ENCODE measurements at places on chromosomes 11 and 22. TPM values are rescaled to one million over a fixed set of nuclear protein-coding genes. Genes with fewer than 3 reads are reported as not detected.

- H3K4me3 ChIP-seq: no peak overlapping the region
- peaks cover 21% of the 10 kb centered on the region for H3K4me1 ChIP-seq
- no peak for DNase-seq
- H3K36me3 ChIP-seq: peaks cover 2% of the 10 kb centered on the region
These were observed 35.1 kb upstream of the KRTAP5-7 start for GRCh38 chr11:71491940-71492339.

The PPP6R3 gene
- 83.2 TPM for total RNA-seq

GRCh38 chr11:89583580-89583979 is 92.4 kb upstream of the NOX4 start:
- H3K36me3 ChIP-seq: no peaks in the 10 kb centered on the region
- no peaks in the 10 kb centered on the region for H3K4me1 ChIP-seq
- H3K4me3 ChIP-seq: no peak overlapping the region
- H3K27me3 ChIP-seq: no peaks in the 10 kb centered on the region
- DNase-seq: no peak
- no peak overlapping the region for H3K27ac ChIP-seq

The FIBIN gene
- 1.8 TPM for total RNA-seq

The C11orf97 gene
- total RNA-seq: not detected

GRCh38 chr11:112320668-112321067 is 60.0 kb upstream of the PLET1 start:
- no peaks in the 10 kb centered on the region for H3K4me1 ChIP-seq
- H3K27ac ChIP-seq: no peak overlapping the region
- DNase-seq: peak; percentile 50
- no peaks in the 10 kb centered on the region for H3K27me3 ChIP-seq
- no peak overlapping the region for H3K4me3 ChIP-seq
- H3K36me3 ChIP-seq: no peaks in the 10 kb centered on the region

- H3K36me3 ChIP-seq: no peaks in the 10 kb centered on the region
- no peak overlapping the region for H3K27ac ChIP-seq
- no peaks in the 10 kb centered on the region for H3K27me3 ChIP-seq
- no peak overlapping the region for H3K4me3 ChIP-seq
These were observed 32.2 kb upstream of the GRIA4 start for GRCh38 chr11:105577641-105578040.

DNA sequence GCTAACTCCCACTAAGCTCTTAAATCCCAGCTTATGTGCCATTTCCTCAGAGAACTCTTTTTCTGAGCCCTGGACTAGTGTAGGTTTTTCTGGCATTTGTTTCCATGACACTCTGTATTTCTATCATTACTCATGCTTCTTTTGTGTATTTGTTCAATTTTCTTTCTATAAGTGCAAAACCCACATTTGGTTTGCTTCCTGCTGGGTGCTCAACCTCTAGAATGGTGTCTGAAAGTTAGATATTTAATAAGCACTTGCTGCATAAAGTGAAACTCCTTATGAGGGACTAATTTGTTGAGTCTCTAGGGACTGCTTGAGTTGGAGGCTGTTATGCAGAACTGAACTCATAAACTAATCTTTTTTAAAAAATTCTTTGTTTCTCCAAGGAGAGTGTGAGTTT is 68.6 kb downstream of the SYT9 start:
- H3K27me3 ChIP-seq: no peaks in the 10 kb centered on the region
- H3K36me3 ChIP-seq: no peaks in the 10 kb centered on the region
- no peak overlapping the region for H3K4me3 ChIP-seq
- no peaks in the 10 kb centered on the region for H3K4me1 ChIP-seq

GRCh38 chr22:17108256-17109112 is 12.7 kb downstream of the TMEM121B start:
- no peaks in the 10 kb centered on the region for H3K4me1 ChIP-seq
- H3K27ac ChIP-seq: no peak overlapping the region
- H3K27me3 ChIP-seq: no peaks in the 10 kb centered on the region
- DNase-seq: no peak

DNA sequence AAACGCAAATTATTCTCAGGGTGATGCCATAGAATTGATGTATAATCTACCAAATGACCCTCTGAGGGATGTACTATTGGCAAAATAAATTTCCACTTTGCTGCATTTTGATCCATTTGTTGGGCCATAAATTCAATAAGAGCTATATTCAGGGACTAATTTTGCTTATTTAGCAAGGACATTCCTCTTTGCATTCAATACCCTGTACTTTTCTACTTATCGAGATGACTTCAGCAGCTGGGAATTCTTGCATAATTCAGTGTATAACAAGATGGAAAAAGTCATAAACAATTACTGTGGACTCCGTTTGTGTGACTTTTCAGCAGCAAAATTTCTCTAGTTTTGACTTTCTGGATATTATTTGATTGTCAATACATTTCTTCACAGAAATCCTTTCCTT is 744.7 kb upstream of the CCDC179 start:
- no peak overlapping the region for H3K27ac ChIP-seq
- no peaks in the 10 kb centered on the region for H3K36me3 ChIP-seq
- DNase-seq: no peak
- no peaks in the 10 kb centered on the region for H3K27me3 ChIP-seq
- no peaks in the 10 kb centered on the region for H3K4me1 ChIP-seq

The TEAD1 gene
- total RNA-seq: 105 TPM

DNA sequence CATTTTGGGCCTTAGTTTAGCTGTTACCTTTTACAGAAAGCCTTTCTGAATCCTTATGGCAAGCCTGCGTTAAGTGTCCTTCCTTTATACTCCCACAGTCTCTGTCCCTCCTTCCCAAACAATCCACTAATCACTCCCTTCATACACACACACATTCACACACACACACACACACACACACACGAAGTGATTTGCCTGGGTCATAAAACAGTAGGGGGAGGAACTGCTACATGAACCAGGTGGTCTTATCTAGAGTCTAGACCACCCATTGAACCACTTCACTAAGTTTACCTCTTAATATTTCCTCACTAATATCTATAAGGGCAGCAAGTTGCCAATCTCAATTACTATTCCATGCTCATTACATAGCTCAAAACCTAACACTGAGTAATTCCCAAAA is 196.7 kb upstream of the GUCY1A2 start:
- peaks cover 9% of the 10 kb centered on the region for H3K4me1 ChIP-seq
- H3K4me3 ChIP-seq: no peak overlapping the region
- no peak overlapping the region for H3K27ac ChIP-seq
- DNase-seq: no peak
- H3K36me3 ChIP-seq: no peaks in the 10 kb centered on the region

DNA sequence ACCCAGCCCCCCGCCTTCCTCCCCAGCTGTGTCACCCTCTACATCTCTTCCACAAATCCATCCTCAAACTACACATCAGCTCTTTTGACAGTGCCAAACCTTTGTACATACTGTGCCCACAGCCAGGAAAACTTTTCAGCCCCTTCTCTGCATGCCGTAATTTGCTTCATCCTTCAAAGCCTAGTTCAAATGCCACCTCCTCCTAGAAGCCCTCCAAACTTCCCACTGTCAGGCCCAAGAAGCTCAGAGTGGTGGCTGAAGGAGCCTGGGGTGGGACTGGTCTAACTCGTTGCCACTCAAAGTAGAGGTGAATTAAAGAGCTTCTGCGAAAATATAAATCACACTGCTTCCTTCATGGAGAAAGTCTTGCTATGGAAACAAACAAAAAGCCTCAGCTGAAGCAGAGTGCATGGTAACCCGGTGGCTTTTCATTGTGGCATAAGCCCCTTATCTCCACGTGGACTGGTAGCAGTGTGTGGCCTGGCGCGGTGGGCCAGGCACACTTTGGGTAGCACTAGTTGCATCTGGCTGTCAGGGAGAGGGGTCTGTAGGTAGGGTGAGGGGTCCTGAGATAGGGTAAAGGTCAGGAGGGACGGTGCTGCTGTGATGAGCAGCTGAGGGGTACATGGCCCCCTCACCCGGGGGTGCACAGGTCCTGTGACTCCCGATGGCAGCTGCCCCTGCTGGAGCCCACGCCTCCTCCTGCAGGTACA is 76.9 kb downstream of the MYO7A start:
- H3K4me3 ChIP-seq: no peak overlapping the region
- H3K36me3 ChIP-seq: no peaks in the 10 kb centered on the region
- H3K4me1 ChIP-seq: no peaks in the 10 kb centered on the region
- no peak for DNase-seq
- no peak overlapping the region for H3K27ac ChIP-seq

The GTSE1 gene
- total RNA-seq: 4.4 TPM

The MRGPRX3 gene
- total RNA-seq: not detected

DNA sequence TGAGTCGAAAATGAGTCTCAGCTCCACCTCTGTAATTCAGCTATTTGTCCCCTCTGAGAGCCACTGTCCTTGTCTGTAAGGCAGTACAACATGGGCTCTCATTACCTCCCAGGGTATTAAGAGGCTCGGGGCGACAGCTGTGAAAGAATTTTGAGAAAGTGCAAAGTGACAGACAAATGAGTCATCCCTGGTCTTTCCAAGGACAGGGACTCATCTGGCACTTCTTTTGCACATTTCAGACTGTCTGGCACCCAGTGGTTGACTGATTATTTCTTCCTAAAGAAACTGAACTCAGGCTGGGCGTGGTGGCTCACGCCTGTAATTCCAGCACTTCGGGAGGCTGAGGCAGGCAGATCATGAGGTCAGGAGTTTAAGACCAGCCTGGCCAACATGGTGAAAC is 62.1 kb upstream of the ARFGAP3 start:
- peaks cover 29% of the 10 kb centered on the region for H3K4me1 ChIP-seq
- H3K36me3 ChIP-seq: no peaks in the 10 kb centered on the region
- no peaks in the 10 kb centered on the region for H3K27me3 ChIP-seq

The MS4A2 gene
- not detected for total RNA-seq

The OPCML gene
- total RNA-seq: 0.51 TPM

GRCh38 chr22:42651134-42651533 is 1.9 kb upstream of the CYB5R3 start:
- no peak overlapping the region for H3K4me3 ChIP-seq
- no peak overlapping the region for H3K27ac ChIP-seq
- H3K27me3 ChIP-seq: no peaks in the 10 kb centered on the region
- H3K4me1 ChIP-seq: peaks cover 35% of the 10 kb centered on the region

DNA sequence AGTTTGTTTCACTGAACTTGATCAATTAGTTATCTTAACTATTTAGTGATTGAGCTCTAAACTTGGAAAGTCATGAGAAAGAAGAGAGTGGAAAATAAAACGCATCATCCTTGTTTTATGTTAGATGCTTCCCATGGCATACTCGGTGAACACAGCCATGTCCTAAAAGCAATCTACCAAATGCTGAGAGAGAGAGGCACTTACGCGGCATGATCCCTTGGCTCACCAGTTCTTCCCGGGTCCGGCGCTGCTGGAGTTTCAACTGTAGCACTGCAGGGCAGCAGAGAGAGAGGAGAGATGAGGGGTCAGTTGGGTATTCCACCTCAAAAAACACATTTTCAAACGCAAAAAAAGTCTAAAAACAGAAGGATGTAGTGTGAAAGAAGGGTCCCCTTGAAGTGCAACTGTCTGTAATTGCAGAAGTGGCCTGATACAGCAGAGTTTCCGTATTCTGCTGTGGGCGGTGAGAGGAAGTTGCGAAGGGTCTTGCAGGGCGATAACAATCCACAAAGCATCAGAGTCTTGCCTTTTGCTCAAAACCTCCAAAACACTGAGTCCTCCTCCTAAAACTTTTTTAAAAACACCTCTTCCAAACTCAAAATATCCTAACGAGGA is 92.7 kb downstream of the SGSM3 start:
- no peaks in the 10 kb centered on the region for H3K27me3 ChIP-seq
- no peaks in the 10 kb centered on the region for H3K36me3 ChIP-seq
- H3K27ac ChIP-seq: no peak overlapping the region
- no peak for DNase-seq
- H3K4me1 ChIP-seq: no peaks in the 10 kb centered on the region
- H3K4me3 ChIP-seq: no peak overlapping the region

DNA sequence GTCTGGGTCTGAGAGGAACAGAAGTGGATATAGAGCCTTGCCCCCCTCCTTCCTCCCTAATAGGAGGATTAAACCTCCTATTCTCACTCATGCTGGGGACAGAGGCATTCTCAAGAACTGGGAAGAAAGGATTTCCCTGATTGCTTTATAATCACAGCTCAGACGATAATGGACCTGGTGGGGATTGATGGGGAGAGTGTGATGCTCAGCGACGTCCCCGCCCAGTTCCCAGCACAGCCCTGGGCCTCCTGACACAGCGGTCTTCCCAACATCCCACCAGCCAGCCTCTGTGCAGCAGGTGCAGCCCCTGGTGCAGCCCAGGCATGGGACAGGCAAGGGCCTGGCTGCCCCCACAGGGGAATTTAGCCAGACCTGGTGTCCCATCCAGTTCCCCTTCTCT is 28.4 kb downstream of the TRIM29 start:
- H3K36me3 ChIP-seq: no peaks in the 10 kb centered on the region
- H3K4me1 ChIP-seq: no peaks in the 10 kb centered on the region
- peaks cover 30% of the 10 kb centered on the region for H3K27me3 ChIP-seq
- H3K4me3 ChIP-seq: no peak overlapping the region

DNA sequence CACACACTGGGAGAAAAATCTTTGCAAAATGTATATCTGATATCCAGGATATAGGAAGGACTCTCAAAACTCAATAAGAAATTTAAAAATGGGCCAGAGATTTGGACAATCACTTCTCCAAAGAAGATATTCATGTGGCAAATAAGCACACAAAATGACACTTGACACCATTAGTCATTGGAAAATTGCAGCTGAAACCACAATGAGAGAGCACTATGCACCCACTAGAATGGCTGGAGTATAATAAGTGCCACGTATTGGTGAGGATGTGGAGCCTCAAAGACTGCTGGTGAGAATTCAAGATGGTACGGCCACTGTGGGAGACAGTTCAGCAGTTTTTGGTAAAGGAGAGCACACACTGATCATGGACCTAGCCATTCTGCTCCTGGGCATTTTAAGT is 12.8 kb upstream of the OSBPL5 start:
- no peak overlapping the region for H3K4me3 ChIP-seq
- H3K27me3 ChIP-seq: no peaks in the 10 kb centered on the region
- no peak for DNase-seq
- H3K36me3 ChIP-seq: no peaks in the 10 kb centered on the region
- no peak overlapping the region for H3K27ac ChIP-seq

DNA sequence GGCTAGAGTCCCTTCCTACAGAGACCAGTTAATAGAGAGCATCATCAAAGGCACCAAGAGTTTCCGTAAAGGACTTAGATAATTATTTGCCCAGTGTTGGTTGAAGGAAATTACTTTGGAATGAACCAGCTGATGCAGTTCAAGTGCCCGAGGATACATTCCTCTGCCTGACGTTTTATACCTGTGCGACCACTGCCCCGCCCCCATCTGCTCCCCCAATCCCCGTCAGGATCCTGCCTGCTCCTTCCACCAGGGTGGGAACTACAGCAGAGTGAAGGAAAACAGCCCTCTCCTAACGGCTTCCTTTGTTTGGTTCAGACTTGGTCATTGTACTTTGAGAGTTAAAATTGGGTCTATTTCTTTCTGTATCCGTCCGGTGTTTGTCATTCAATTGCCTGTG is 761.5 kb downstream of the NTM start:
- H3K27me3 ChIP-seq: peaks cover 26% of the 10 kb centered on the region
- H3K27ac ChIP-seq: no peak overlapping the region
- no peaks in the 10 kb centered on the region for H3K36me3 ChIP-seq
- no peak for DNase-seq

GRCh38 chr11:66450560-66450959 is 11.9 kb upstream of the MRPL11 start:
- no peaks in the 10 kb centered on the region for H3K27me3 ChIP-seq
- no peak overlapping the region for H3K4me3 ChIP-seq
- no peaks in the 10 kb centered on the region for H3K36me3 ChIP-seq
- no peak overlapping the region for H3K27ac ChIP-seq
- DNase-seq: no peak

Measured in cardiac muscle cell (in vitro differentiated cells and primary cell).